Muscle of leg (tissue), 16 donors: ENCODE measurements at places on chromosomes 2 and 18. TPM values are rescaled to one million over a fixed set of nuclear protein-coding genes. Genes with fewer than 3 reads are reported as not detected.

DNA sequence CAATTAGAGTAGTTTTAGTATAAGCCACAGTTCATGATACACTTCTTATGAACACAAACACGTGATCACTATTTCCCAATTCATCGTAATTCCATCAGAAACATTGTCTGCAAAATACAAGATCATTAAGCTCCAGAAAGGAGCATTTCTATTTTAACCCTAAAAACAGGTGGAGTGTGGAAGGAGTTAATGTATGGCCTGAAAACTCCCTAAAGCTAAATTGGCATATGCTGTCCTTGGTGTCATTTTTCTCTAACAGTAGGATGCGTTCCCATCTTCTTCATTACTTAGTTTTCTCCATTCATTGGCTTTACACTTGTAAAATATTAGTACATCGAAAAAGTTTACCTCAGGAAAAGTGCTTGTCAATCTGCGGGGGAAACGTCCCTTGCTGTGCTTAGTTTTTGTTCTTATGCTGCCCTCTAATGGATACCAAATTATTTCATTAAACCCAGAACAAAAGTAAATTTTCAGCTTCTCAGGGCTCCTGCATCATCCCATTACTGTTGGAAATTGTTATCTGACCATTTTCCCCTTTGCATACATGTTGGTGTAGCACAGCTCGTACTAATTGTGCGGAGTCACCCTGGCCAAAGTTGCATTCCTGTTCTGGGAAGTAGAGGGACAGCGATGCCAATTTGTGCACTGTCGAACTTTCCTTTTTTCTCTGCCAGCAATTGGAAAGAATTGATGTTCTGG lies 153.4 kb downstream of the GPD2 start:
- H3K27ac ChIP-seq = no peak overlapping the region
- DNase-seq = peak; percentile 71
- no peak overlapping the region for H3K4me3 ChIP-seq
- H3K36me3 ChIP-seq = no peaks in the 10 kb centered on the region
- H3K4me1 ChIP-seq = no peaks in the 10 kb centered on the region

The C2orf78 gene
- not detected for total RNA-seq

DNA sequence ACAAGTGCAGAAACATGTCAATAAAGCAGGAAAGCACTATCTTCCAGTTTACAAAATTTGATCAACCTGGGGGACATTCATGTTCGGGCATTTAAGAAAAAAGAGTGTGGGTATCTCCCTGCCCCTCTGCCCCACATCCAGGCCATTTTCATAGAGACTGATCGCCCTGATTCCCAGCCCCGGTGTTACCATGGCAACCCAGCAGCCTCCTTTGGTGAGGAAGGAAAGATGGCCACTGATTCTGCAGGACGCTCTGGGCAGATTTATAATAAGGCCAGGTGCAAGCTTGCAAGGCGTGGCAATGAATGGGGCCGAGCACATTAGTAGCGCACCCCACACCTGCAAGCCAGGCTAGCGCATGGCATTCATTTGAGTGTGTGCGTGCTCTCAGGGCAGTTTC lies 36.7 kb upstream of the ARL4C start:
- peaks cover 10% of the 10 kb centered on the region for H3K27me3 ChIP-seq
- H3K4me3 ChIP-seq = no peak overlapping the region

The GALR1 gene
- total RNA-seq = under 0.01 TPM

DNA sequence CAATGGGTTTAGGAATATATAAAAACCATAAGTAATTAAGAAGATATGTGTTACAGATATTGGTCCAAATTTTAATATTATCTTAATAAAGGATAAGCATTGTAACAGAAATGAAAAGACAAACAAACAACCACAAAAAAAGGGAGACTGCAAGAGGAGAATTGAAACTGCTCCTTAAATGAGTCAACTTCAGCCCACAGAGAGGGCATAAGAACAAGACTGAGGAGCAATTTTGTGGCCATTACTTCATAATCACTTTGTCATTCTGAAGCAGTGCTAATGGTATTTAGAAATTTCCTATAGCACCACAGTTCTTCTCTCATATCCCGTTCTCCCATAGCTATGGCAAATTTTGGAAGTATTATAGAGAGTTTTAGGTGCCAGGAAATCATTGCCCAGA lies 193.2 kb upstream of the HNMT start:
- no peaks in the 10 kb centered on the region for H3K4me1 ChIP-seq
- H3K27ac ChIP-seq = no peak overlapping the region
- no peaks in the 10 kb centered on the region for H3K27me3 ChIP-seq
- no peaks in the 10 kb centered on the region for H3K36me3 ChIP-seq
- H3K4me3 ChIP-seq = no peak overlapping the region

GRCh38 chr2:125837611-125838010 lies 818.3 kb upstream of the GYPC start:
- H3K4me1 ChIP-seq = no peaks in the 10 kb centered on the region
- H3K27ac ChIP-seq = no peak overlapping the region
- no peaks in the 10 kb centered on the region for H3K36me3 ChIP-seq

DNA sequence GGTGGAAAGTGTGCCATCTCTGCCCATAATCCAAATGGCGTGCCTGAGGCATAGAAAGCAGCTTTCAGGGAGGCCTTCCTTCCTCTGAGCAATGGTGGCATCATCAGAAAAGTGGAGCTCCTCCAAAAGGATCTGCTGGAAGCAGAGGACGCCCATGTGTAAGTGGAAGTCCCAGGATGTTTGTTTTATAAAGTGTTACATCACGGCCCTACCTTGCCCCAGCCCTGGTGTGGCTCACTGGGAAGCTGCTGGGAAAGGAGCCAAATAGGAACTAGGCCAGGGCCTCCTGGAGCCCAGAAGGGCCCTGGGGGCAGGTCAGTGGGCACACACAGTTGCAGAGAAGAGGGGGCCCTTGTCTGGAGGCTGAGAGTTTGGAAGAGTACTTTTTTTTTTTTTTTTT lies 4.2 kb upstream of the ODC1 start:
- H3K4me1 ChIP-seq = peaks cover 25% of the 10 kb centered on the region
- no peak overlapping the region for H3K27ac ChIP-seq
- no peak for DNase-seq
- no peaks in the 10 kb centered on the region for H3K36me3 ChIP-seq

DNA sequence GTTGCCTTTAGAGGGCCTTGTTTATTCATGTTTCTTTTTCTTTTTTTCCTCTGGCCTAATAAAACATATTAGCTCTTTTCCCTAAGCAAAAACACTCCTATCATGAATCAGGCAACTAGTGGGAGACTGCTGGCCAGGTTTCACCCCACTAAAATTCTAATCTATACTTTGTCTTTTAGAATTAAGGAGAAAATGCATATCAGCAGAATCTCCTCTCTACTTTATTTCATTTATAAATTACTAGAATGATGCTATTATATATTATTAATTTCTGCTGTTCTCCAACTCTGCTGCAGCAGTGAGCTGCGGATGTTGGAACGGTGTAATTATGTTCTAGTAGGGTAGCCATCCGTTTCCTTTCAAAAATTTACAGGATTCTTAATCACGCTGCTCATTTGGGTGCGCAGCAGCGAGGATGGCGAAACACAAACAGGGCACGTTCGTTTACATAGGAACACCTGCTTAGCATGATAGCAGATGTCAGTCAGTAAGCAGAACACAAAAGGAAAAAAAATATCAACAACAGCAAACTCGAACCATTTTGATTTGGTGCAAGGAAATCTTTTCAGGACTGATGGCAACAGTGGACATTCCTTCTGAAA lies 30.5 kb downstream of the ZEB2 start:
- no peak overlapping the region for H3K27ac ChIP-seq
- DNase-seq = no peak
- no peak overlapping the region for H3K4me3 ChIP-seq

DNA sequence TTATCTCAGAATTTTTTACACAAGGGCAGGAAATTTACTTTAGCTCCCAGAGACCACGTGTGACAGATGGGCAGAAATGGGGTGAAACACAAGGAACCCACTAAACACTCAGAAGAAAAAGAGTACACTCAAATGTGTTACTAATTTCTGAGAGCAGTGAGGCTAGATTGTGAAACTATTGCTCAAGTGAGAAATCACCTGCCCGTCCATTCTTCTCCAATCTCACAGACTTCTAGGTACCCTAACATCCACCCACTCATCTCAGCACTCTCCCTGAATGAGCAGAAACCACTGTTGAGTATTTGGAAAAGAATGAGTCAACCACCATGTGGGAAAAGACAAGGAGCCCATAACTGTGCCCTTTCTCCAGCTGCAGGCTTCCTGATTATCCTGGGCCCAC lies 293.0 kb upstream of the CDH2 start:
- no peak for DNase-seq
- H3K27ac ChIP-seq = no peak overlapping the region
- H3K27me3 ChIP-seq = no peaks in the 10 kb centered on the region
- H3K4me3 ChIP-seq = no peak overlapping the region
- H3K4me1 ChIP-seq = no peaks in the 10 kb centered on the region

DNA sequence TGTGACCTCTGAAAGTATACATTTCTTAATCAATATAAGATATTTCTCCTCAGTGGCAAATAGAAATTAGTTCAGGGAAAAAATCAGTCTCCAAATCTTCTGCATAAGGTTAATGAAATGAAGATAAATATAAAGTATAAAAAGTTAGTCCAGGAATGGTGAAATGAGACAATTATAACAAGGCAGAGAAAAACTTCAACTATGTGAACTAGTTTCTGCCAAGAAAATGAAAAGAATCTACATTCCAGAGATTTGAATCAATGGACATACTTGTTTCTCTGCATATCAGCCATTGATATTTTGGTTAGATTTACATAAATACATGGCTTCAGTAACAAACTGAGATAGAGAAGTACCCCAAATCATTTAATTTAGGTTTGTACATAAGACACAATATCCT lies 249.0 kb downstream of the EXOC6B start:
- H3K36me3 ChIP-seq = no peaks in the 10 kb centered on the region
- no peaks in the 10 kb centered on the region for H3K27me3 ChIP-seq
- H3K4me3 ChIP-seq = no peak overlapping the region

GRCh38 chr2:9145109-9145751 lies 61.4 kb upstream of the ASAP2 start:
- peaks cover 3% of the 10 kb centered on the region for H3K27me3 ChIP-seq
- no peak overlapping the region for H3K4me3 ChIP-seq
- no peaks in the 10 kb centered on the region for H3K36me3 ChIP-seq
- no peak overlapping the region for H3K27ac ChIP-seq

GRCh38 chr2:12456293-12457106 lies 260.2 kb upstream of the TRIB2 start:
- H3K36me3 ChIP-seq = no peaks in the 10 kb centered on the region
- no peaks in the 10 kb centered on the region for H3K27me3 ChIP-seq
- peaks cover 4% of the 10 kb centered on the region for H3K4me1 ChIP-seq
- H3K4me3 ChIP-seq = no peak overlapping the region
- no peak overlapping the region for H3K27ac ChIP-seq
- DNase-seq = peak; percentile 86

The PLEKHH2 gene
- 15.3 TPM for total RNA-seq

The FEV gene
- not detected for total RNA-seq

DNA sequence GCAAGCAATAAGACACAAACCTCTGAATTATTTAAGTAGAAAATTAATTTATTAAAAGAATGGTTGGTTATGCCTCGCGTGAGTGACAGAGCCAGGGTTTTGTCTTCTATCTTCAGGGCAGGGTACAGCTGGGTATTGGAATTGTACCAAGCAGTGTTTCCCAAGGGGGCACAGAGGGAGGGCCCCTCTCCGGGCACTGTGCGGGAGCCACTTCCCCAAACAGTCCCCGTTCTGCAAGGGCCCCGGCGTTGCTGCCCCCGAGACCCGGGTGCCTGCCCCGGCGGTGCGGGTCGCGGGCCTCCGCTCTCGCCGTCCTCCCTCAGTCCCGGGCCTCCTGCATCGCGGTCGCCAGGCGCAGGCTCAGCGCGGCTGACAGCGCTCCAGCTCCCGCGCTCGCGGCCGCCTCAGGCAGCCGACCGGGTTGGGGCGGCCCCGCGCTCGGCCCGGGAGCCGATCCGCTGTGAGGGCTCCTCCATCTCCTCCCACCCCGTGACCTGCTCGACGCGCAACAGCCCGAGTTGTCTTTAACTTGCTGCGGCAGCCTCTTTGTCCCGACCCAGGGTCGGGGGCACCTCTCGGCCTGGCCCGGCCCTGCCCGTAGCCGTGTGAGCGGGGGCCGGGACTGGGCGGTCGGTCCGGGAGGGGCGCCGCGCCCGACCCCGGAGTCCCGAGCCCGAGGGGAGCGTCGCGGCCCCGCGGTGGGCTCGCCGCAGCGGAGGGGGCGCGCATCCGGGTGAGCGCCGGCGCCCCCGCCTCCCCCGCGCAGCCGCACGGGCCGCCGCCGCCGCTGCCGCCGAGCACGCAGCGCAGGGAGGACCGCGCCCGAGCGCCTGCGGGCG lies 620 bp upstream of the GALNT1 start:
- peak overlapping the region; percentile 87 for H3K27ac ChIP-seq
- peak overlapping the region; percentile 66 for H3K4me3 ChIP-seq
- no peaks in the 10 kb centered on the region for H3K36me3 ChIP-seq
- H3K4me1 ChIP-seq = peaks cover 9% of the 10 kb centered on the region
- H3K27me3 ChIP-seq = no peaks in the 10 kb centered on the region
- DNase-seq = peak; percentile 88

The REEP1 gene
- total RNA-seq = 48.0 TPM

DNA sequence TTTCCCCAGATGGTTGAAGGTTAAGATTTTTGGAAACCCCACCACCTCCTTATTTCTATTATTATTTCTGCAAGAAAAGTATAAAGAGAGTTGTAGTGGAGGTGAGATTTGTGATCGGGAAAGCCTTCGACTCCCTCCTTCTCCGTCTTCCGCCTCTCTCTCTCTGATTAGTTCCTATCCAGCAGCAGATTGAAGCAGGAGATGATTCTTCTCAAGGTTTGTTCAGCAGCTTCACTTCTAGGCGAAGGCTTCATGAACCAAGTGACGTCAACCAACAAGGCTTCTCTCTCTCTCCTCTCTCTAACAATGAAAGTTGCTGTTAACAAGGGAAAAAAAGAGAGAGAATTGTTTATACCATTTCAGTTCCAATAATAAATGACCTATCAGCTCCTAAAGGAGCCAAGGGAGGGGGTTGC lies at the start of gene BAZ2B:
Gene BAZ2B (minus strand): TSS at position 263 of the 416 bp plus-strand sequence. CDS start 137,829 bp downstream, outside the sequence.
- H3K36me3 ChIP-seq = no peaks in the 10 kb centered on the region
- peaks cover 5% of the 10 kb centered on the region for H3K4me1 ChIP-seq
- DNase-seq = peak; percentile 94

DNA sequence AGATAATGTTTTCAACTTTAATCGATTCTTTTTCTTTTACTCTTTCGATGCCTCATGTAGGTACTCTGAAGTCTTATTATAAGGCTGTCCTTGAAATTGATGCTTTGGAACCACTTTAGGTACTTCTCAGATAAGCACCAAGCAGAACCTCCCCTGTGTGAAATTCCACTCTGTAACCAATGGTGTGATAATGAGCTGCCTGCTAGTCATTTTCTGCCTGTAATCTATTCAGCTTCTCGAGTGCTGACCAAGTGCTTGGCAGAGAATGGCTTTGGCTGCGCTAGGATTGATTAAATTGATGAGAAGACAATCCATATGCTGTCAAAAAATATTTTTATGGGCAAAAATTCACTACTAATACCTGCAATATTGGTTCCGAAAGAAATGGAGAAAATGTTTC lies 132.1 kb upstream of the STON1 start:
- H3K36me3 ChIP-seq = no peaks in the 10 kb centered on the region
- H3K27me3 ChIP-seq = no peaks in the 10 kb centered on the region
- no peak overlapping the region for H3K4me3 ChIP-seq
- no peaks in the 10 kb centered on the region for H3K4me1 ChIP-seq

DNA sequence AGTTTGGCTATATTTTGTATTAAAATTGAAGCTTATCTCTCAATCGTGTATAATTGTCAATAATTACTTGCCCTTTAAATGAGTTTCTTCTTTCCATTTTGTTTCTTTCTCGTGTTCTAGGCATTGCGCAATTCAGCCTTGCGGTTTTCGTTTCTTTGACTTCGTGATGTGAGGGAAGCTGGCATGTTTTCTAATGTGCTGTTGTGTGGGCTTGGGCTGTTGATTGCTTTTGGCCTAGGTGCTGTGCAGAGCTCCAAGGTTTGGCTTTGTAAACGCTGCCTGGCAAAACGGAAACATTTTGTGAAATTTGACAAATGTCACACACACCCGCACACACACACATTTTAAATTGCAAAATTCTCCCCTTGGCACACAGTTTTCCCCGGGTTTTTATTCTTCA lies 242.6 kb upstream of the TCF4 start:
- H3K4me3 ChIP-seq = no peak overlapping the region
- no peaks in the 10 kb centered on the region for H3K27me3 ChIP-seq
- no peak for DNase-seq
- no peak overlapping the region for H3K27ac ChIP-seq
